Mucosa of gallbladder (tissue), 1 donor: ENCODE measurements at places on chromosomes 12 and 14. TPM values are rescaled to one million over a fixed set of nuclear protein-coding genes. Genes with fewer than 3 reads are reported as not detected.

The SLC38A4 gene
- total RNA-seq: 0.69 TPM

The LUM gene
- total RNA-seq: 172 TPM

The ARHGDIB gene
- 86.1 TPM for total RNA-seq

The ZBTB42 gene
- total RNA-seq: 10.3 TPM

The SPIC gene
- total RNA-seq: not detected

The CDK17 gene
- 25.4 TPM for total RNA-seq

The CLEC4C gene
- total RNA-seq: not detected

The STAB2 gene
- total RNA-seq: 1.4 TPM

The TMEM106C gene
- 101 TPM for total RNA-seq

The NKX2-1 gene
- total RNA-seq: 0.26 TPM

GRCh38 chr12:104258476-104259067 is 43.0 kb downstream of the TXNRD1 start:
- DNase-seq: no peak

DNA sequence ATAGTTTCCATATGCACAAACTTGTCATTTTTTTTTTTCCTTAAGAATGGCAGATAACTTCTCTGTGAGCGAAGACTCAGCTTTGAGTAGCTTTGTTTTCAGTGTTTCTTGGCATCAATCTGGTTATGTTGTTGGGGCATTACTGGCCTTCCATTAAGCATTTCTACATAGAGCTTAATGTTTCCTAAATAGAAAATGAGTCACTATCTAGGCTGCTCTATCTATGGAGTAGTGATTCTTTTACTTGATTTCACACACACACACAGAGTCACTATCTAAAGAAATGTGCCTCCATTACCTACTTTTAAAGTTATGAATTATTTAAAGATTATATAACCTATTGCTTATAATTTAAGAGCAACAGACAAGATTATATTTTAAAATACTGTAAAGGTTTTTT is 53.9 kb downstream of the TMEM260 start:
- DNase-seq: no peak

DNA sequence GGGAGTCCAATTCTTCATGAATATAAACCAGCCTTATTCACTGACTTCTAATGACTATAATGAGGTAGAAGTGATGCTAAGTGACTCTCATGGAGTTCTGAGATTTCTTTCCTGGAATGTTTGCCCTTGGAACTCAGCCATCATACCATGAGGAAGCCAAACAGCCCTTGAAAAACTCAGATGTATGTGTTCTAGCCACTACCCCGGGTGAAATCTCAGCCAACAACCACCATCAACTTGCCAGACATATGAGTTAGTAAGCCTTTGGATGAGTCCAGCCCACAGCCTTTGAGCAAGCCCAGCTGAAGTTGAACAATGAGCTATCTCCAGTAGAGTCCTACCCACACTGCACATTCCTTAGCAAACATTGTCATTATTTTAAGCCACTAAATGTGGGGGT is 149.5 kb downstream of the SLC6A15 start:
- DNase-seq: no peak

GRCh38 chr12:48999371-49000131 is at the start of gene DDN:
Gene DDN (minus strand): TSS chr12:48999375. CDS start chr12:48999287, 88 bp downstream.
- DNase-seq: no peak

GRCh38 chr14:36660736-36661505 is 739 bp upstream of the PAX9 start:
- DNase-seq: no peak

GRCh38 chr12:106084014-106084671 is 54.6 kb downstream of the NUAK1 start:
- no peak for DNase-seq

- no peak for DNase-seq
These were observed 75.3 kb downstream of the AACS start for GRCh38 chr12:125140279-125141209.

GRCh38 chr14:21090940-21091663 is 7.4 kb downstream of the ZNF219 start:
- DNase-seq: no peak

DNA sequence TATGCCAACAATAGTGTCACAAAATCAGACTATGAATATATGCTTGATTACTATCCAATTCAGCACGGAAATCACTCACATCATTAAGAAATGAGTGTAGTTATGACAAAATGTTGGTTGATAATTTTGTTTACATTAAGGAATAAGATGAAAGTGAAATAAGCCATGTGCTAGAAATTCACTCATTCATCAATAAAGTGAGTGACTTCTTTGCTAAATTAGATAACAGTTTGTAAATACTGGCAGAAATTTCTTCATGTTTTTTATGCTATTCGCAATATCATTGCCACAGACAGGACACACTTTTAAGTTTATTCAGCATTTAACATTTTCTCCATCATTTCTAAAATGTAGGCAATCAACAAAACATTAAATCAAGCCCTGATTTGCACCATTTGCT is 147.5 kb upstream of the FSCB start:
- no peak for DNase-seq

GRCh38 chr12:91163116-91163515 is 19.5 kb downstream of the DCN start:
- no peak for DNase-seq

DNA sequence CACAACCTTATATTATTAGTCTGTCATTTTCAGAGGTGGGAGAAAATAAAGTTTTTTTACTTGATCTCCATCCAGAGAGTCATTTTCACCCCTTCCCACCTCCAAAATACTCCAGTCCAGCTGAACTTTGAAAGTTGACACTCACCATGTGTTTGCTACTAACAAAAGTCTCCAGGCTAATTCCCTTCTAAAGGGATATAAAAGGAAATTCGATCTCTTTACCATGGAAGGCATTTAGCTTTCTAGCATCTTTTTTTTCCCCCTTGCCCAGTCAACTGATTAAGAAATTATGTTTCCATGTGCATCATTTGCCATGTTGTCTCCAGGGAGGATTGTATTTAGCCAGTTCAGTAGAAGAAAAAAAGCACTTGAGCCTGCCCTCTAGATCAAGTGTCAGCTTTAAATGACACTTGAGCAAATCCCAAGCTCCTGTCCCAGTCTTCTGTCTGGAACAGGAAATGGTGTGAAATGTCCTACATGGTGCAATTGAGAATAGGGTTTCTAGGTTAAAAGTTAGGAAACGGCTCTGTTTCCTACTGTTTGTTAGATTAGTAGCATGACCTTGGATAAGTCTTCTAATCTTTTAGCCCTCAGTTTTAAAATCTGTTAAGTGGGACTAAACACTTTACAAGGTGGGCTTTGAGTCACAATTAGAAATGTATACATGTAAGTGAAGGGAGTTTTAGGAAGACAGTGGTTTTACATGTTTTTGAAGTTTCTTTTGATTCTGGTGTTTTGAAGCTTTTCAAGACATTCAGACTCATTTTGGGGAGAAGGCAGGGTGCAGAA is 67.2 kb downstream of the GNS start:
- no peak for DNase-seq

DNA sequence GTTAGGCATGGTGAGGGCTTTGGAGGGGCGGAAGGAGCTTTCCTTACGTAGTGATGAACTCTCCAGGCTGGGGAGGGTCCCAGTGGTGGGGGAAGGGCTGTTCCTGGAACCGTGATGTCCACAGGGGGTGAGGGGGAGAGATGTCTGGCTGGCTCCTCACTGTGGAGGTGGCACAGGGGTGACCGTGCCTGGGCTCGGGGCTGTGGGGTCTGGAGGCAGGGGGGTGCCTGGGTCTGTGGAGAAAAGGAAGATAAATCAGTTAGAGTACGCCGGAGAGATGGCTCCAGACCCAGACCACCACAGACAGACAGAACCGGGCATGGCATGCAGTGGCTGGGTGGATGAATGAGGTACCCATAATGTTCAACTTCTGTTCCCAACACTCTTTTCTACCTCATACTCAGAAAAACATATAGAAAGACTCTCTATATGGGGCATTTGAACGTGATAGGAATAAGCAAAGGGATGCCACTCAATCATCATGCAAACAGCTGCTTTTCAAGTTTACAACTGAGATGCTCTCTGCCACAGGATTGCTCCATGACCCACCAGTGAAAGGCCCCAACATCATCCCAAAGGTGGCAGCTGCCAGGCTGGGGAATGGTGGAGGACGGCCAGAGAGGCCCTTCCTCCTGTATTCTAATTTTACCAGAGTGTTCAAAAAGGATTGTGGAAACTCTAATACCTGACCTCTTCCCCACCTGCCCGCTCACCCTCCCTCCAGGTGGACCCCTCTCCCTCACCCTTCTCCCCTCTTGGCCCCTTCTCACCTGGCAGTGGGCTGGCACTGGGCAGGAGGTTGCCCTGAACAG is 5.6 kb downstream of the MYL6 start:
- DNase-seq: no peak

DNA sequence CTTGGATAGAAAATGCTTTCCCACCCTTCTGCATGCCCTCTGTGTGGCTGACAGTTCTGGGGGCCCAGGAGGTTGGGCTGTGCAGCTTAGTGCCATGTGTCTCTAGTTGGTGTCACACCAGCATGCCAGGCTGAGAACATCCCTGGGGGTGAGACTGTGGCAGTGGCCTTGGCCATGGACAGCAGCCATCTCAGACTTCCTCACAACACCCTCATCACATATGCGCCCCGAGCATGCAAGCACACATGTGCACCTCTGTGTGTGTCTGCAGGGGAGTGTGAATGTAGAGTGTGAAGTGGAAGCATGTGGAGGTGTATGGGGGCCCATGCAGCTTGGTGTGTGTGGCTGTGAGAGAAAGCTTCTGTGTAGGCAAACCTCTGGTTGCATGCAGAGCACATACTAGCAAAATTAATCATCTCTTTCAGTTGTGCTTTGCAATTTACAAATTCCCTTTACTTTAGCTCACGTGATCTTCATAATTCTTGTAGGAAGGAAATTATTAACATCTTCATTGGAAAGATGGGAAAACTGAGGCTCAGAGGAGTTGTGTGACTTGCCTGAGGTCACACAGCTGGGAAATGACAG is 8.4 kb downstream of the ASIC1 start:
- no peak for DNase-seq

DNA sequence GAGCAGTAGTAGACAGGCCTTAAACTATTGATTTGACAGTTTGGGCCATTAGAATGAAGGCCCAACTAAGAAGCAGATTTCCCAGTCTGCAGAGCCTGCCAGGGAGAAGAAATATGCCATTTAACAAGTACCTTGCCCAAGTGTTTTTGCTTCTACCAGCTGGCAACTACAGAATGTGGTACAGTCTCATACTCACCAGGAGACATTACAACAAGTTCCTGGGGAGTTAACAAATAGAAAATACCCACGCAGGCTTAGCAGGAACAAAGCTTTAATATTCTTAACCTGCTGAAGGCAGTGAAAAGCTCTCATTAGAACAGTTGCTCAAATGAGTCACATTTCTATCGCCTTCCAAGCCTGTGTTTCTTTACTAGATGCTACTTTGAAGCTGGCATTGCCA is 241.0 kb downstream of the TMEM117 start:
- DNase-seq: no peak

- DNase-seq: no peak
These were observed 13.9 kb downstream of the TMEM119 start for GRCh38 chr12:108583991-108584390.

- no peak for DNase-seq
These were observed 7.5 kb downstream of the IRAK4 start for GRCh38 chr12:43766291-43766690.

- no peak for DNase-seq
These were observed 584 bp downstream of the VRK1 start for GRCh38 chr14:96797582-96798349.

DNA sequence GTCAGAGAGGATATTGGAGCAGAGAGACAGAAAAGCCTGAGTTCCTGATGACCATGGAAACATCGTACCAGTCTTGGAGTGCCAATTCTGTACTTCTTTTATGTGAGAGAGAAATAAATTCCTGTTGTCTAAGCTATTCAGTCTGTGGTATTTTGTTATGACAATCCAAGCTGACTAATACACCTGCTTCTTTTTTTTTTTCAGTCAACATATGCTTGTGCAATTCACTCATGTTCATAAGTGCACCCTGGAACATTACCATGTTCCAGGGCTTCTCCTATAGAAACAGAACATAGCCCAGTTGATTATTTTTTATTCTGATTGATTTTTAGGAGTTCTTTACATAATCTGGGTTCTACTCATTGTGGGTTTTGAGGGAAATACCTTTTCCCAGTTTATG is 1.7 kb upstream of the CHPT1 start:
- no peak for DNase-seq

DNA sequence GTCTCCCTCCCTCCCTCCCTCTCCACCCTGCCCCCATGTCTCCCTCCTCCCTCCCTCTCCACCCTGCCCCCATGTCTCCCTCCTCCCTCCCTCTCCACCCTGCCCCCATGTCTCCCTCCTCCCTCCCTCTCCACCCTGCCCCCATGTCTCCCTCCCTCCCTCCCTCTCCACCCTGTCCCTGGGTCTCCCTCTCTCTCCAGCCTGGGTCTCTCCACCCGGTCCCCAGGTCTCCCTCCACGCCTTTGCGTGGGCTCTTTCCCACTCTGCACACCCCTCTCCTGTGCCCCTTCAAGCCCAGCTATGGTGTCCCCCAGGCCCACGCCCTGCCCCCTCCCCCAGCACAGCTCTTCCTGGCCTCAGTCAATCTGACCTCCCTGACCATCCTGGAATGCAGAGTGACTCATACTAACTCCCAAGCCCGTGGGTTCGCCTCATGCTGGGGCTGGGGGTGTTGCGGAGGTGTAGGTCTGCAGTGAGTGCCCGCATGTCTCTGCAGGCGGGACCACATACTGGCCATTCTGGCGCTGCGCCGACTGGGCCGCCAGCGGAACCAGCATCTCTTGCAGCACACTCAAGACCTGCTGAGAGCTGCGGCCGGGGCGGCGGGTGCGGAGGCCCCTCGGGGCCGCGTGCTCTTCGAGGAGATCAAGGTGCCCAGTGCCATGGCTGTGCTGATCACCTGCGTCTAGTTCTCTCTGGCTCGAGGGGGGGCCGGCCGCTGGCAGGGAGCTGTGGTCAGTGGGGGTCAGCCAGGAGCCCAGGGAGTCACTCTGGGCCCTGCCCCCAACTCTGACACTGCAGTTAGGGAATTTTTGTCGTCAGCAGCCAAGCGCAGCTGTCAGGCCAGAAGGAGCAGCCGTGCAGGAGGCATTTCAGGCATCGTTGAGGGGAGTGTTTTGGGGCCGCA is 13.5 kb upstream of the TNFAIP2 start:
- DNase-seq: no peak

DNA sequence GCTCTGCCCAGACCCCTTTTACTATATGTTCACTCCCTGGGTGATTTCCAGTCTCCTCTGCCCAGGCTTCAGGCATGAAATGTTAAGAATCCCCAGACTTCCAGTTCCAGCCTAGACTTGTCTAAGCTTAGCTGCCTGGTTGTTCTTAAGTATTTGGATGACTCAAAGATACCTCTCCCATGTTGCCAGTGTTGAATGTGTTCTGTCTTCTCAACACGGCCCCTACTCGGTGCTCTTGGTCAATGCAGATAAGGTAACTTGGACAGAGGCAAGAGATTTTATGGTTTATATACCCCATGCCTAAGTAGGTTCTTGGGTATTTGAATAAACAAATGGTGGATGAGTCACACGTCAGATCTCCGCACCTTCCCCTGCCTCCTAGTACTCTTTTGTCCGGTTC is 13.6 kb downstream of the PIWIL1 start:
- no peak for DNase-seq

DNA sequence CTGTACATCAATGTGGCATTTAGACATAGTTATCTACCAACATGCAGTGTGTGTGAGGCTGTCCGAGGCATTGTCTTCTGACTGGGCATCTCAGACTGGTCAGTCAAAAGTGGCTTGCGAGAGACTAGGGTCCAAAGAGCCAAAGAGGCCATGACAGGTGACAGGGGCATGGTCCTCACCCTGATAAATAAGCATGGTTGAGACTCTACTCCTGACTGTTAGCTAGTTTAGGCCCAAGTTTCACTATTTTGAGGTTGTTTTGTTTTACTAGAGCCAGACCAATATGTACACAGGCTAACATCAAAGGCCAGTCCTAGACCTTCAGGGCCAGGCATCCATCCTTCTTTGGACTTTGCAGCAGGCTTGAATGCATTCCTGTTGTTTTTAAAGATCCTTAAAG is 76.9 kb upstream of the SRSF5 start:
- DNase-seq: no peak
